ENCODE measurements at places on chromosomes 5 and 9.

GRCh38 chr5:61114441-61114840 is 47.8 kb downstream of the SMIM15 start:
- no peak for DNase-seq

DNA sequence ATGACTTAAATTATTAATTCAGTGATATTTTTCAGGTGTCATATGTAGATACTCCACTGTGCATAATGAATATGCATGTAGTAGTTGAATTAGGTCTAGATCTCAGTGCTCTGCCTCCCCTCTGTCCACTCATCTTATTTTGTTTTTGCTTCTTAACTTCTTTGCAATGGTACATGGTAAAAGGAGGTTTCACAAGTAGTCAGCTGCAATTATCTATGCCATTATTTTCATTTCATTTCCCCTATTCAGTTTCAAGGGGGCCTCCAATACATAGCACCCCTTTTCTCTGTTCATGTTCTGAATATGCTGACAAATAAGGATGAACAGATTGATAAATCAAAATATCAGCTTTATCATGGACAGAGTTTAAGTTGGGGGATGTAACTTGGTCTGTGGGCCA is 511.6 kb upstream of the ZNF608 start:
- DNase-seq = no peak

DNA sequence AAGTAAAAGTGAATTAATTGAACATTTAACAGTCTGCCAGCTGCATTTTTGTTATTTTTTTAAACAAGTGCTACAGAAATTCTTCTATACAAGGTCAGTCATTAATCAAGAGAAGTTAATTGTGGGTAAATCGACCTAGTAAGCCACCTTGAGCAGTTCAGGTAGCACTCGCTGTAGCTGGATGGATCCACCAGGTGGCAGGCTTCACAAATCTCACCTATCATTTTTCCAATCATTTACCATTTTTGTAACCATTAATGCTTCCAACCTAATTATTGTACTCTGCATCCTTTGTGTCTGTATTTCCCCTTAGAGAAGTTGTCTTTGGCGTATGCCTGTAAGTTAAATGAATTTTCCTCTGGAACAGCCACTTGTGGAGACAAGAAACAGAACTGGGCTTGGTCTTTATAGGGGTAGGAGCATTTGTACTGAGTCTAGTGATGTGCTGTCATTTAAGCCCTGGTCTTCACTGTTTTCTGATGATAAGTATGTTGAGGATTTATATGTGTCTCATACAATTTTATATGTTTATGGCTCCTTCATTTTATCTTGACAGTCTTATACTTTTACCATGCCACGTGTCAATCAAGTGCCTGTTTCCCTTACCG is 39.5 kb downstream of the CD180 start:
- no peak for DNase-seq

GRCh38 chr9:118962426-118962825 is 406.8 kb downstream of the BRINP1 start:
- peak; percentile 95 for DNase-seq

DNA sequence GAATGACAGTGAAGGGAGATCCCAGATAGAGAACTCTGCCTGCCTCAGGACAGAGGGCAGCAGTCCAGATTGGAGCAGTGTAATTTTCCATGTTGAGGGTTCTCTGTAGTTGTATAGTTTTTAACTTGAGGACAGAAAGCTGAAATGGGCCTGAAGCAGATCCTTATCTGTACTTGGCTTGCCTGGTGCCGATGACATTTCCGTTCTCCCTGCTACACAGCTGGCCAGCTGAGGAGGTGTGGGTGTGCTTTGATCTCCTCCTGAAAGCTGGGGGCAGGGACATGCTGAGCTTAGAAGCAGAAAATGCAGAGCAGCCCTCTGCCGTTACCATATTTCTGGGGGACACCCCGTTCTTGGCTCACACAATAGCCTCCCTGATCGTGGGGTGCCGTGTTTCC is 10.5 kb downstream of the GLRX start:
- DNase-seq = no peak

GRCh38 chr9:132809677-132810271 is 68.3 kb downstream of the AK8 start:
- DNase-seq = no peak

- no peak for DNase-seq
These were observed 77.8 kb upstream of the PRRC1 start for GRCh38 chr5:127439644-127440043.

GRCh38 chr9:131361202-131361833 is 32.6 kb upstream of the PRRC2B start:
- peak; percentile 75 for DNase-seq

DNA sequence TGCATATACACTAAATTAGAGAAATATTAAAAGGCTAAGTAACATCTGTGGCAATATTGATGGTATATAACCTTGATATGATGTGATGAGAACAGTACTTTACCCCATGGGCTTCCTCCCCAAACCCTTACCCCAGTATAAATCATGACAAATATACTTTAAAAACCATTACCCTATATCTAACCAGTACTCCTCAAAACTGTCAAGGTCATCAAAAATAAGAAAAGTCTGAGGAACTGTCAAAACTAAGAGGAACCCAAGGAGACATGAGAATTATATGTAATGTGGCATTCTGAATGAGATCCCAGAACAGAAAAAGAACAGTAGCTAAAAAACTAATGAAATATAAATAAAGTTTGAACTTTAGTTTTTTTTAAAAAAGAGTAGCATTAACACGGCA is 7.3 kb upstream of the IFNB1 start:
- DNase-seq = no peak

DNA sequence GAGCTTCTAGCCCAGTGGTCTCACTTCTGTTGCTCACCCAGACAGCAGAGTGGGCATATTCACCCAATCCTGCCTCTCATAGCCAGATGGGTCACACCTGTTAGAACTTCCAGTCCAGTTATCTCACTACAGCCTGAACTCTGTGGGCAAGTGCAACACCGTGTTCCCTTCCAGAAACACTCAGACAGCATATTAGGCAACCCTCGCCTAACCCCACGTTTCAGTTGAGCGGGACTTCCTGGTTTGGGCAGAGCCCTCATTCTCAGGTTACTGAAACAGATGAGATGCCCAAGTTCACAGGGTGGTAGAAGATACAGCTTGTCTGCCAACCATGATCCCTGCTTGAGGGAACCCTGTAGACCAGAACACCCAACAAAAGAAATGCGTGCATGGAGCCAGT is 538.2 kb downstream of the CYLC2 start:
- no peak for DNase-seq

GRCh38 chr9:137486545-137487453 is 27.7 kb upstream of the NSMF start:
- DNase-seq = no peak

DNA sequence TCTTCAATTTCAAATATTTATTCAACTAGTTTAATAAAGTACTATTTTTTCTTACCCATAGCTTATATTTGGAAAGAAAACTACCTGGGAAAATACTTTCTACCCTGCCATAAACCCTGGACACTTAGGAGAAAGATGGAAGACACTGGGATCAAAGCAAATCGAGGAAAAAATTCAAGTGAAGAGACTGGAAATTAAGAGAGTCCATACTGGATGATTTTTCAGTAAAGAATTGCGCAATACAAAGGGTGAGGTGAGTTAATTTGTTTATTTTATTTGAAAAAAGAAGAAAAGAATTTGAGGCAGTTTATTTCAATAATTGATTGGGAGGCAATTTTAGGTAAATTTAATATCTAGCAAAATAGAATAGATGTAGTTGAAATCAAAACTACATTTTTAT is 331.8 kb upstream of the ITGA1 start:
- no peak for DNase-seq

- no peak for DNase-seq
These were observed 141.0 kb upstream of the GRHPR start for GRCh38 chr9:37281541-37281940.

- no peak for DNase-seq
These were observed 33.2 kb downstream of the TARS1 start for GRCh38 chr5:33474004-33474403.

GRCh38 chr9:3682186-3682585 is 156.4 kb upstream of the RFX3 start:
- DNase-seq = no peak

DNA sequence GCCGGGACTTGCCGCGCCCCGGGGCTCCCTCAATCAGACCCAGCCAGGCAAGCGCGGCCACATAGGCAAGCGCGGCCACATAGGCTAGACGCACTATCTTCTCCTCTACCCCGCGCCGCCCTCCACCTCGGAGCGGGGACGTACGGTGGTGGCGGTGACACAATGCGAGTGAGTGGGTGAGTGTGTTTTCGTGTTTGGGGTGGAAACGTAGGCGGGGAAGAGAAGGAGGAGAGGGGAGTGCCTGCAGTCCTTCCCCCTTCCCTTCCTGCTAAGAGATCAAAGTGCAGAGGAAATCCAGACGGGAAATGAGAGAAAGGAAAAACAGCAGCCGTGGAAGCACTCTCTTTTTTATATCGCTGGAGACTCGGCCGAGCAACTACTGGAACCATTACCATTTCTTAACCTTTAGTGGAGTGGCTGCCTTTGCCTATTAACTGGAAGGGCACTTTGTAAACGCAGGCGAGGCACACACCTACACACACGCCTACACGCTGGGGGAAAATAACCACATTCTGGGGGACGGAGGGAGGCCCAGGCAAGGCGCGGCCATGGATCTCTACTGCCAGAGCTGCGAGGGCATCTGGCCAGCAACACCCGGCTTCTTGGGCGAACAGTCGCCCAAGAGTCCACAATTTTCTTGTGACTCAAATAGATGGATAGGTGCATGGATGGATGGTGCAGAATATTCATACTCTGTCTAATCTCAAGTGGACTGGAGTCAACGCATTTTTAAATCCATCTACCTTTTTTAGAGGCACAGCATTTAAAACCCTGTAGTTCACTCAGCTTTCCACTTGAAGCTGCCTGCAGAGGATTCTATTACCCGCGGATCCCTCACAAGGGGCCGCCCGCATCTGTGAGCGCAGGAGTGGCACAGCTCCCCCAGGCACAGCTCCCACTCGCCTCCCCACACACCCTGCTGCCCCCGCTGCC is 2.1 kb downstream of the EDIL3 start:
- DNase-seq = peak; percentile 68

DNA sequence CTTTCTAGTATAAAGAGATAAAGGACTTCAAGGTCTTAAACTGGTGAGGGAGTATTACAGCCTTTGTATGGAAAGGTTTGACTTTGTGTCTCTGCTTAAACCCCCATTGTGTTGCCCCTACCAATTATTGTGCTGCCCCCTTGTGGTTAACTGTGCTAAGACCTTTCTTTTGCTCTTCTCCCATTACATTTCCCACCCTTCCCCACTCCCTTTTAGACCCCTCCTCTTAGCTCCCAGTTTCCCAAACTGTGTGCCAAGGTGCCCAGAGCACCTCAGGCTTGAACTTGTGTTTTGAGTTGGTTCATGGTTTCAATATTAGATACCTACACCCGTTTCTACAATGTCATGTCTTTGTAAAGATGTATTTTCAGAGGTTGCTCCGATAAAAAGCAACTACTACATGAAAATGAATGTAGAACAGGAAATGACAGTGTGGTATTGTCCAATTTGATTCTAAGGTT is 2.9 kb downstream of the JAK2 start:
- peak; percentile 74 for DNase-seq

- no peak for DNase-seq
These were observed 40.8 kb upstream of the ANKRD31 start for GRCh38 chr5:75277463-75277862.

DNA sequence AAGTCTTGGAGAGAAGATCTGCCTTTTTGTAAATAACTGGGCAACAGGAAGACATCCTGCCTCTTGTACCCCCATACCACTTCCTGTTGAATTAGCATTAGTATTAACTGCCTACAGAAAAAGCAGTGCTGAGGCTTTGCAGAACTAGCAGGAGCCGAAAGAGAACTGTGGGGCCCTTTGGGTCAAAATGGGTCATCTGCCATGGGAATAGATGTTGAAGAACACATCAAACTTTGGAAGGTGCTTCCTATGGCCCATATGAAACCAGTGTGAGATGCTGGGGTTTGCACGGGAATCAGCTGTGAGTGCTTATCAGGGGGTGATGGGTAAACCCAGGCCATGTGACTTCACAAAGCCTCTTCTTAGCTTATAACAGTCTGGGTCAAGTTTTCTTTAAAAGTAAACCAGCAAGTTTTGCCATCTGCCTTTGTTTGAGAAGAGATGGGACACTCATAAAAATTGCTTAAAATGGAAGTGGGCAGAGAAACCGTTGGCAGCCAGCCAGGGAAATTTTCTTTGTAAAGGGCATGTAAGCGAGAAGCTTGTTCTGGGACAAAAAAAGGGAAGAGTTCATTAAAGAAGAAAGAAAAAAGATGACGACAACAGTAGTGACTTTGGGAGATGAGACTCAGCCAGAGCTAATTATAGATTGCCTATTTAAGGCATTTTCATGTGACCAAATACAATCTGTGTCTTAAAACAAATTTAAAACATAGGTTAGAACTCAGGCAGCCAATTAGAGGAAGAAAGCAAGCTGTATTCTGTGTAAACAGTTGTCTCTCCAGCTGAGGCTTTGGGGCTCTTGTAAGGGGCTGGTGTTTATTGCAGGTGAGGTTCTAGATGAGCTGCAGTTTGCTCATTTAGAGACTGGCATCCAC is 4.4 kb downstream of the SLC25A25 start:
- DNase-seq = no peak

DNA sequence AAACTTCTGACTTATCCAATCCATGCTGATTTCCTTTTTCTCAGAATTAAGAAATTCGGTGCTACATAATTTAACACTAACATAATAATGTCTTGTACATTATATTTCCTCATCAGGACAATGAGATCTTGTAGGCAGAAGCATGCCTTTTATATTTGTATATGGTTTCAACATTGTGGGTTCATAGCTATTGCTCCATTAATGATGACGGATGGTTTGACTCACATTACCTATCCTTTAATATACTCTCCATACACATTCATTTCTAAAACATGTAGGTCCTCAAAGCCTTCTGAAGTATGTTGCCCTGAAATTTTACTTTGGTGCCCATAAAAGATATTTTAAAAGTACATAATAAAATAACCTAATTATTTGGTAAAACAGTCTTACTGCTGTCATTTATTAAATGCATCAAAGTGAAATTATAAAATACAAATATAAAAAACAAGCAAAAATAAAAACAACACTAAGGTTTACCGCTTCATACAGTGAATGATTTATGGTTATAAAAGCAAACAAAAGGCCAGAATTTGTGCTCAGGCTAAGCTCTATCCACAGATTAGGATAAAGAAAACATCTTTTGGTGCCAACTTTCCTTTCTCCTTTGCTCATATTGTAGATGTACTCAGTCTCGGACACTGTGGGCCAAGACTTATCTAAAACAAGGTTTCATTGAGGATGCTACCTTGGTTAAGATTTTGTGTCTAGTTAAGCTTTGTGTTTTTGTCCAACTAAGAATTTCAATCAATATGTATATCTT is 61.2 kb upstream of the GCNT4 start:
- DNase-seq = no peak

All from kidney glomerular epithelial cell (primary cell).